ENCODE measurements at places on chromosomes 12 and 14. TPM values are rescaled to one million over a fixed set of nuclear protein-coding genes. Genes with fewer than 3 reads are reported as not detected.

DNA sequence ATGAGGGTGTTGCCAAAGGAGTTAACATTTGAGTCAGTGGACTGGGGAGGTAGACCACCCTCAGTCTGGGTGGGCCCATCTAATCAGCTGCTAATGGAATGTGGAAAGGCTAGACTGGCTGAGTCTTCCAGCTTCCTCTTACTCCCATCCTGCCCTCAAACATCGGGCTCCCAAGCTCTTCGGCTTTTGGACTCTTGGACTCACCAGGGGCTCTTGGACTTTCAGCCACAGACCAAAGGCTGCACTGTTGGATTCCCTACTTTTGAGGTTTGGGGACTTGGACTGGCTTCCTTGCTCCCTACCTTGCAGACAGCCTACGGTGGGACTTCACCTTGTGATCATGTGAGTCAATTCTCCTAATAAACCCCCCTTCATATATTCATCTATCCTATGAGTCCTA lies 276.6 kb upstream of the DIO3 start:
- no peak for DNase-seq

DNA sequence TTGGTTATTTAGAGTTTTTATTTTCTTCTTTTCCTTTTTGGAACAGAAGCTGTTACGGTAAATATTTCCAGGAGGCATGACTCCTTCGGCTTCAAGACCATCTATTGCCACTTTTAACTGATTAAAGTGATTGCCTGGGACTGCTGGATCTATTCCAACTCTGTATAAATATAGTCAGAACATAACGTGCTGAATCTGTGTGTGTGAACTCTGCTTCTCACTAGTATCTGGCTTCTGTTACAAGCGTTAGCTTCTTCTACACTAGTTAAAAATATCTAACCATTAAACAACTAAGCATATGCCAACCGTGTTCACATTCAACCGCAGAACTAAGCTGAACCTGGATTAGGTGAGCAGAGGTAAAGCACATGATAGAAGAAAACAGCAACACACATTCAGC lies 49.0 kb downstream of the TMTC1 start:
- no peak for DNase-seq

The C12orf60 gene
- total RNA-seq, result 0.99 TPM

DNA sequence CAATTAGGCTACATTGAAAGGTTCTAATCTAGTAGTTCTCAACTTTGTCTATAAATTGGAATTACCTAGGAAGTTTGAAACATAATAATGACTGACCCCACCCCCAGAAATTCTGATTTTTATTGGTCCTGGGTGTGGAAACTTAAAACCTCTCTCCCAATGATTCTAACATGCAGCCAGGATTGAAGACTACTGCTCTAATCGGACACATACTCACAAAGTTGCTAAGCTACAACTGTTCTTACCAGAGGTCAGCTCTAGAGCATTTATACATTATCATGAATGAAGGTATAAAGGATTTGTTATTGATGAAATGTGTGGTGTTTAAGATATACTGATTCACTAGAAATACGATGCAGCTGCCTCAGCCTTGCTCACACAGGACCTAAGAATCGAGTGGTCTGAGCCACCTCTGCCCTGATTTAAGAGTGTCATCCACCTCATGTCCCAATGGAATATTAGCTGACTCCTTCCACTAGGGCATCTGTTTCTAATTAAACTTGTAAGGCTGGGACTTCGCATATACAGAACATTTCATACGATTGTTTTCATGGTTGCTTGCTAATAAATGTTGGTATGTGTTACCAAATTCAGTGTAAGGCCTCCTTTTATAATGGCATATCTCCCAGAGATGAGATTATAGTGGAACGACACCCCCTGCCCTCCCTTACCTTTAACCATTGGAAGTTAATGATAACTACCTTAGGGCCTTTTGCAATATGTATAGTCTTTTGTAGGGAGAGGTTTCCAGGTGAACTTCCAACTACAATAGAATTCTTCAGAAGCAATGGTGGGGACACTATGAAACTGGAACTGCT lies 410.8 kb upstream of the PDE3A start:
- no peak for DNase-seq

DNA sequence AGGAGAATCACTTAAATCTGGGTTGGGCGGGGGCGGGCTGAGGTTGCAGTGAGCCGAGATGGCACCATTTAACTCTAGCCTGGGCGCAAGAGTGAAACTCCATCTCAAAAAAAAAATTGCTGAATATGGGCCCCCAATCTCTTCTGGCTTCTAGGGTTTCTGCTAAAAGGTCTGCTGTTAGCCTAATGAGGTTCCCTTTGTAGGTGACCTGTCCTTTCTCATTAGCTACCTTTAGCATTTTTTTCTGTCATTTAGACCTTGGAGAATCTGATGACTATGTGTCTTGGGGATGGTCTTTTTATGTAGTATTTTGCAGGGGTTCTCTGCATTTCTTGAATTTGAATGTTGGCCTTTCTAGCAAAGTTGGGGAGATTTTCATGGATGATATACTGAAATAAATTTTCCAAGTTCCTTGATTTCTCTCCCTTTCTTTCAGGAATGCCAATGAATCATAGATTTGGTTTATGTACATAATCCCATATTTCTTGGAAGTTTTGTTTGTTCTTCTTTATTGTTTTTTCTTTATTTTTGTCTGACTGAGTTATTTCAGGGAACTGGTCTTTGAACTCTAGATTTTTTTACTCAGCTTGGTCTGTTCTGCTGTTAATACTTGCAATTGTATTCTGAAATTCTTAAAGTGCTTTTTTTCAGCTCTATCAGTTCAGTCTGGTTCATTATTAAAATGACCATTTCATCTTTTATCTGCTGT lies 181.5 kb downstream of the TTC6 start:
- DNase-seq, result no peak

DNA sequence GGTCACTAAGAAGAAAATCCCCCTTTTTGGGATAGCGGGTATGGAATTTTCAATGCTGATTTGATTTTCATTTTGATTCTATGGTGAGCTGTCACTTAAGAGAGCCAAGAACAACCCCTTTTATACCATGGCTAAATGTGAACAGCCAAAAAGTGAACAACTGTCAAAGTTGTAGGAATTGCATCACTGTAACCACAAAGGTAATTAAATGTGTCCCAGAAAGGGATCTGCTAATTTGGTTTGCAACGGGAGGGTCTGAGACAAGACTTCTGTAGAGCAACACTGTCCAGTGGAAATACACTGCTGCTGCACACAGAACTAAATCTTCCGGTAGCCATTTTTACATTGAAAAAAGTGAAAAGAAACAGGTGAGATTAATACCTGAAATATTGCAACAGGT lies 14.6 kb downstream of the CHST11 start:
- DNase-seq, result no peak

- DNase-seq, result no peak
Measured at GRCh38 chr14:58801086-58801485, 163.3 kb downstream of the DACT1 start.

The SLC6A13 gene
- total RNA-seq, result not detected

The PABPN1 gene
- total RNA-seq, result 178 TPM

- no peak for DNase-seq
Measured at GRCh38 chr12:68089101-68089500, 70.4 kb downstream of the IFNG start.

DNA sequence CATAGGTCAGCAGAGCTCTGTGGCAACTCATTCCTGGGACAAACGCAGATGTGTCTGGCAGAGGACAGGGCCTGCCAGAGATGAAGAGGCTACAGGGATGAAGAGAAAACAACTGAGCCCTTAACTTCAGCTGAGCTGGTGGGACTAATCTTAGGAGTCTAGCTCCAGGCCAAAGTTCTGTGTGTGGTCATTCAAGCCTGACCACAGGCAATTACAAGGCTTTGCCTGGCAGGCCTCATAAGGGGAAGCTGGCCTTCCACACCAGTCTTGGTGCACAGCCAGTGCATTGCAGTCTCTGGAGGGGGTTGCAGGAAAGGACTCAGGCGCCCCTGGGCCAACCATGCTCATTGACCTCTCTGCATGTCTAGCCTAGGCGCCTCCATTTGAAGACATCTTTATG lies 127.6 kb upstream of the DAAM1 start:
- DNase-seq, result no peak

DNA sequence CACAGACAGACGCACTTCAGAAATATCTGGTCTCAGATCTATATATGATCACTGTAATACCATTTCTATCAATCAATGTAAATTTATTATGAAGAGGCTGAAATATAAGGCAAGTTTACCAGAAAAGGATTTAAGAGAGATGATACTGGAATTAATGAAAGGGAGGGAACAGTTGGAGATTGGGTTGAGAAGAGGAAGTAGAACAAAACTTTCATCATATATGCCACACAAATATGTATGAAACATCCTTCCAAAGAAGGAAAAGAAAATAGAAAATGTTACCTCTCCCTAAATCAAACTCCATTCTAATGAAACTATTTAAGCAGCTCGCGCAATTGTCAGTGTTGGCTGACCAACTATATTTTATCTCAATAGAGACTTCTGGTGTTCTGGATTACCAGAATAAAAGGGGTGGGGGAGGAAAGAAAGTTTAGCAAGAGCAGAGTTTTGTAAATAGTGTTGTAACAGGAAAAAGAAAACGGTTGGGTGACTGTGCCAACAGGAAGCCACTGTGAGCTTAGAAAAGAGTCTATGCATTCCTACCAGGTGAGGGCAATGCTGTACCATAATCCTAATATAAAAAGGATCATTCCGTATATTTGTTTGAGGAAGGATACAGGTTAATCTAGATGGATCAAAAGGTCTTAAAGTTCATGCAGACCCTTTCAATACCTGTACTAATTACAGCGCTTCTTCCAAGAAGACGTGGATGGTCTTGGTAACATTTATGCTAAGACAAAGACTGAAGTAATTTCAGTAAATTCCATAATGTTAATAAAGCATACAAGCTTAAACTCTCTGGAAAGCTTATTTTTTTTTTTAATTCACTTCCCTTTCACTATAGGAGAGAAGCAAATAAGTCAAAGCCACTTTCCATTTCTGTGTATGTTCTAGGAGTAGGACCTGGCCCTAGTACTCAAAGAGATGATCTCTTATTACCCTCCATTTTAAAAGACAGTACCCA lies 14.5 kb upstream of the LLPH start:
- DNase-seq, result peak; percentile 54

The TRHDE gene
- total RNA-seq, result 12.1 TPM

DNA sequence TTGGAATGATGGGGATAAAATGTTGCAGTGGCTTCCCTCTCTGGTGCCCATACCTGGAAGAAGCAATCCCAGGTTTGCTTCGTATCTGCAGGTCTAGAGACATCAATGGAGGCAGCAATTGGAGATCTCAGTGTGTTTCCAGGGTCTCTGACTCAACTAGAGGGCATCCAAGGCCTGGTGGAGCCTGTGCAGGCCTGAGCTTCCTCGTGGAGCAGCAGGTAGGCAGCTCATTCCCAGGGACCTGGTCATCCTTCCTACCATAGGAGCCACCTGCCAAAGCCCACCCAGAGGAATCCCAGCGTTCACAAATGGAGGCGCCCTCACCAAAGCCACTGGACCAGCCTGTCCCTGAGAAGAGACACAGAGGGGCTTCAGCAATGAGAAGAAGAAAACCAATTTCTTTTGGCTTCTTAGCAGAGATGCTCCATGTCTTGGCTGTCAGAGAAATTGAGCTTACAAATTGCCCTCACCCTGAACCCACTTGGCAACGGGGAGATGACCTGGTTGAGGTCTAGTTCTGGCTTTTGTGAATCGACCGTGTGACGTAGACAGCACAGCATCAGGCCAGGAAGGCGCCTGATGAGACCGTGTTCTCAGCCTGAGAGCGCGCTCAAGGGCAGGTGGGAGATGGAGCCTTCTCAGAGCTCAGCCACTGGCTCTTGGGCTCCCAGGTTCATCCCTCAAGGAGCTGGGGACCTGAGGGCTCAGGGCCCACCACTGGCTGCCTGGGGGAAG lies 283.6 kb downstream of the DPF3 start:
- peak; percentile 29 for DNase-seq

DNA sequence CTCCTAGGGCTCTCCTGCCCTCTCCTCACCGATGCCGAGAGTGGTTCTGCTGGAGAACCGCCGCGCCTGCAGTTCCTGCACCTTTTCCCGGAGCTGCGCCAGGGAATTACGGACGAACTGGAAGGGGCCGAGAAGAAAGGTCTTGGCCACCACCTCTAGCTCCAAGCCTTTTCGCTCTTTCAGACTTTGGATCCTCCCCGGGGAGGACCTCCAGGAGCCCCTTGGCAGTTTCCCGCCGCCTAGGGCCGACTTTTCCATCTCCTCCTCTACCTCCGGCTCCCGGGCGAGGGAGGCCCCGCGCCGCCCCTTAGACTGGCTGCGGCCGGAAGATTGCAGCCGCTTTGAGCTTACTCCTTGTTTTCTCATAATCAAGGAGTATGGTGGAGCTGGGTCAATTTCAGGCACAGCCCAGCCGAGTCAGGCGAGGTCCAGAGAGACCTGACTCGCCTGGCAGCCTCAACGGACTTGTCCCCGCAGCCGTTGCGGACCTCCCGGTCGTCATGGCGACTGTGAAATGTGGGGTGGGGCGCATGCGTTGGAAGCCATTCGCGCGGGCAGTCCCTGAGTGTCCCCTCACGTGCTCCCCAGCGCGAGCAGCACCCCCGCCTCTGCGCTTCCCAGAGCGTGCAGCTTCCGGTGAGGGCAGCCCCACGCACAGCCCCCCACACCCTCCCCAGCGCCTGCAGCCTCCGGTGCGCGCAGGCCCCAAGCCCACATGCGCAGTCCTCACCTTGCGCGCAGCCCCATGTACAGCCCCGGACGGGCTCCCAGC lies at the start of gene DPY19L2:
TSS of gene DPY19L2 (minus strand) at position 466 of the 772 bp plus-strand sequence. CDS start at position 366, 100 bp downstream.
- peak; percentile 87 for DNase-seq
